Kidney epithelial cell (primary cell): ENCODE measurements at places on chromosomes 1 and 21. TPM values are rescaled to one million over a fixed set of nuclear protein-coding genes. Genes with fewer than 3 reads are reported as not detected.
A peak's percentile ranks its signal among the peaks of the same experiment; 100 is the strongest.

The HMGB4 gene
- not detected in 2 replicates for total RNA-seq

The VASH2 gene
- 2.9 and 9.7 TPM in 2 replicates for total RNA-seq

The FOXO6 gene
- total RNA-seq, result 0.14 and 0.67 TPM in 2 replicates

The FAM167B gene
- total RNA-seq, result 2.7 TPM in 1 of 2 replicates, not detected in the other

The OR4F29 gene
- not detected in 2 replicates for total RNA-seq

The DHRS3 gene
- total RNA-seq, result 37.4 and 41.2 TPM in 2 replicates

The LCE3D gene
- not detected in 2 replicates for total RNA-seq

The SELENON gene
- 50.8 and 65.6 TPM in 2 replicates for total RNA-seq

GRCh38 chr1:56715156-56715555 is 70.0 kb downstream of the PRKAA2 start:
- no peak for DNase-seq

DNA sequence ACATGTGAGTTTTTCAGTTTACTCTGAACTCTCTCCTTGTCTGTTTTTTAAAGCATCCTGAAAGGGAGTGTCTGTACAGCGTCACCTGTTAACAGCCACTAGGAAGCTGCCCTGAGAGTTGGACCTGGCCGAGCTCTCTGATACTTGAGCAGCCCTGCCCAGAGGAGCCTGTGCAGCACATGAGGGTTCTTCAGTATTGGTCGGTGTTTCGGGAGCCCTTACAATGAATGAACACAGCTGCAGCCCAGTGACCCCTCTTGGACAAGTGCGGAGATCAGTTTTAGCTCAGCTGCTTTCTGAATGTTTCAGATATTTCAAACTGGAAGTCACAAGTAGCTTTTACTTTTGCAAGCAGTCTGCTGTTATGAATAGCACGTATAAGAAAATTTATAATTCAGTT is 39.2 kb downstream of the ADARB1 start:
- no peak for DNase-seq

- peak; percentile 93 for DNase-seq
These were observed 364.7 kb downstream of the SMYD3 start for GRCh38 chr1:246142320-246142893.

DNA sequence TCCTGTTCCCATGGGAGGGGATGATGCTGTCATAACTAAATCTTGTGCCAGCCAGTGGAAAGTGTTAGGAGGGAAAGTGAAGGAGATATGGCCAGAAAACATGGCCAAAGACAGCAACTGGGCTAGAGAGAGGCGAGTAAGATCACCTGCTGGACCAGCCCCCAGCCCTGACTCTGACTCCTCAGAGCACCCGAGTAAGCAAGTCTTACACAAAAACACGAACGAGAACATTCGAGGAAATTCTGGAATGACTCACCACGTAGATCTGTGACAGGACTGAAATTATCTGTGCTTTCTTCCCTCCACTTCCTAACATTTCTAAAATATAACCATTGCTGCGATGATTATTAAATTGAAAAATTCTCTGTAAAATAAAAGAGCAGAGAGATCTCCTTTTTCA is 9.2 kb downstream of the ZNF496 start:
- DNase-seq, result no peak

GRCh38 chr1:156668801-156669637 is 8.2 kb downstream of the NES start:
- DNase-seq, result no peak

- no peak for DNase-seq
These were observed 857 bp upstream of the LYPLAL1 start for GRCh38 chr1:219172821-219173220.

GRCh38 chr1:157162345-157162744 is 24.1 kb upstream of the ETV3 start:
- no peak for DNase-seq

DNA sequence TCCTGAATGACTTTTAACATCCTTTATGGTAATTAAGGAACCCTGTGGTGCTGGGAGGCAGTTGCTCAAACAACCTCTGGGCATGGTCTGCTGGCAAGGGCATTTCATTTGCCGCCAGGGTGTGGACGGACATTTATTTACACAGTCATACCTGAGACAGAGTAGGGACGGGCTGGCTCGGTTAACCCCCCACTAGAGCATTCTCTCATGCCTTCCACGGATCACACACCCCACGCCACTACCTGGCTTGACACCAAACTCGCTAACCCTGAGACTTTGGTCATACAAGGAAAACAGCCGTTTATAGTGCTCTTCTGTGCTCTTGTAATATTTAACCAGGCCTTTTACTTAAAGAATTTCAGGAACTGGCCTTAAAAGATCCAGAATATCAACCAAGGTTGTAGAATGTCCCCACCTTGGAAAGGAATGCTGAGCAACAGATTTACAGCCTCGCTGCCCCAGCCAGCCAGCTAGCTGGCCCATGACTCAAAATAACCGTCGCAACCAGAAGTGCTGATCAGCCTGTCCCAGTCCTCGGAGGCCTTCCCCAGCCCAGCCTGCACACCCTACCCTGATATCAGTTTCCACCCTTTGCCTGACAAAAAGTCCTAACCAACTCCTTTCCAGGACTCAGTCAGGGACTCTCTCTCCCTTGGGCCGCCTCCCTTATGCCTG is 6.5 kb upstream of the PDXK start:
- DNase-seq, result peak; percentile 93

- no peak for DNase-seq
These were observed at the start of gene JTB for GRCh38 chr1:153977250-153978240. Gene JTB, minus strand, starts transcription at chr1:153977674. Its CDS starts 422 bp downstream, at chr1:153977252.

DNA sequence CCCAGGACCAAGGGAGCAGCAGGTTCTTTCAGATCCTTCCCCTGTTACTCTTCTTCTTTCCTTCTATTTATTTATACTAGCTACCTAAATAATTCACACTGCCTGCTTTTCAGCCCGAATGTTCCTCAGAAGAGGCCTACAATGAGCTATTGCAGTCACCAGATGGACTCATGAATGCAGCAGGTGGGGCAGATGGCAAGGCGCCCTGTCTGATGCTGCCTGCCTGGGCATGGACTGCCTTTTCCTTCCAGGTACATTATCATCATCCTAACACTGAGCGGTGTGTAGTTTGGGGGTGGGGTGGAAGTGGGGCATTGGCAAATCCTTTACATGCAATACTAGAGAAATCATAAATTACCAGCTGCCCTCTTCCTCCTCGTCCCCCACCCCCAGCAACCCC is 17.6 kb downstream of the ESRRG start:
- no peak for DNase-seq

DNA sequence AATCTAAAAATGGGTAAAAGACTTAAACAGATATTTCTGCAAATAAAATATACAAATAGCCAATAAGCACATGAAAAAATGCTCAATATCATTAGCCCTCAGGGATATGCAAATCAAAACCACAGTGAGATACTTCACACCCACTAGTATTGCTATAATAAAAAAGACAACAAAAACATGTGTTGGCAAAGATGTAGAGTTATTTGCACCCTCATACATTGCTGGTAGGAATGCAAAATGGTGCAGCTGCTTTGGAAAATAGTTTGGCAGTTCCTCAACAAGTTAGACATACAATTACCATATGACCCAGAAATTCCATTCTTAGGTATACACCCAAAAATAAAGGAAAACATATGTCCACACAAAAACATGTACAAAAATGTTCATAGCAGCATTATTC is 30.2 kb downstream of the ZZZ3 start:
- no peak for DNase-seq

- no peak for DNase-seq
These were observed 594.4 kb downstream of the MATN1 start for GRCh38 chr1:30129001-30129408.

DNA sequence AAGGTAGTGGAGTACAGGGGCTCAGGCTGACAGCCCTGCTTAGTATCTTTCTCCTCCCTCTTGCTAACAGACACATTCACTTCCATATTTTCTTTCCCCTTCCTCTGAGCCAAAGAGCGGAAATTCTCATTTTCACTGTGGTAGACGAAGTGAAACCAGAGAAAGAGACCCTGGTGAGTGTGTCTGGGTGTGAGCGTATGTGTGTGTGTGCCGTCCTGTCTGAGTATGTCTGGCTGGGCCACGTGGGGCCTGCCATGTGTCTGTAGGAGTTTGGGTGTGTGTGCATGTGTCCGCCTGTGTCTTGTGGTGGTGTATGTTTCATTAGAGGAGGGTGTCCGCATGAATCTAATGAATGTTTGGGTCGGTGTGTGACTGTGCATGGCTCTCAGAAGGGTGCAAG is 1.7 kb downstream of the COL8A2 start:
- no peak for DNase-seq

GRCh38 chr1:41015281-41015896 is 6.1 kb downstream of the SLFNL1 start:
- no peak for DNase-seq

- no peak for DNase-seq
These were observed 2.5 kb downstream of the EPHA2 start for GRCh38 chr1:16153096-16153998.

GRCh38 chr1:19436716-19437476 is 48.4 kb downstream of the CAPZB start:
- DNase-seq, result no peak

DNA sequence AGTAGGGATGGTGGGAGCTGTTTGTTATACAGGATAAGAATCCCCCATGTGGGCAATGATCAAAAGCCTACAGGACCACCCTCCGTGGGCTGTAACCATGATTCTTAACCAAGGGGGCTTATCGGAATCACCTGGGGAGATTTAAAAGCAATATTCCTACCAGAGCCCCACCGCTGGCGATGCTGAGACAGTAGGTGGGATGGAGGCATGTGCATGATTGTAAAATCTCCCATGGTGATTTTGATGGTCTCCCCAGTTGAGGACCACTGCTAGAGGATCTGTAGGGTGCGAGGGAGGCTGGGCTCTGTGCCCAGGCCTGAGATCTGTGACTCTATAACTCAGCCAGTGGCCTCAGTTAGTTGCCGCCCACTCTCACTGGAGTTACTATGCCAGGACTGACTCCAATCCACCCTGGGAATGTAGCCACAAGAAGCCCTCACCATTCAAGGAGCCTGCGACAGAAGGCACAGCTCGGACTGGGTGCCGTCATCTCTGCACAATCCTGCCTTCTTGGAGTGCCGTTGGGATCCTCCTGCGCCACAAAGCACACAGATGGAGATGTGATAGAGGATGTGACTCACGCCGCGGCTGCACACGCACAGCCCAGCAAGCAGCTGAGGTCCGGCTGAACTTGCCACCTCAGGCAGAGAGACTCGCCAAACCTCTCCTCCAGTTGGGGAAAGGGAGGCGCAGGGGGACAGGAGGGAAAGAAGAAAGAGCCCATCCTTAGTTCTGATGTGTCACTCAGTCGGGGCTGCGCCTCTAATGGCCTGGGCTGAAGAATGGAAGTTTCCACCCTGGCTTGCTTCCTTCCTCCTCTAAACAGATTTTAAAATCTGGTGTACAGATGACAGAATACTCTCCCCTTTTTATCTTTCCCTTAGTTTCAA is 26.5 kb downstream of the AKNAD1 start:
- no peak for DNase-seq

GRCh38 chr1:165442653-165443052 is 2.3 kb downstream of the RXRG start:
- no peak for DNase-seq

DNA sequence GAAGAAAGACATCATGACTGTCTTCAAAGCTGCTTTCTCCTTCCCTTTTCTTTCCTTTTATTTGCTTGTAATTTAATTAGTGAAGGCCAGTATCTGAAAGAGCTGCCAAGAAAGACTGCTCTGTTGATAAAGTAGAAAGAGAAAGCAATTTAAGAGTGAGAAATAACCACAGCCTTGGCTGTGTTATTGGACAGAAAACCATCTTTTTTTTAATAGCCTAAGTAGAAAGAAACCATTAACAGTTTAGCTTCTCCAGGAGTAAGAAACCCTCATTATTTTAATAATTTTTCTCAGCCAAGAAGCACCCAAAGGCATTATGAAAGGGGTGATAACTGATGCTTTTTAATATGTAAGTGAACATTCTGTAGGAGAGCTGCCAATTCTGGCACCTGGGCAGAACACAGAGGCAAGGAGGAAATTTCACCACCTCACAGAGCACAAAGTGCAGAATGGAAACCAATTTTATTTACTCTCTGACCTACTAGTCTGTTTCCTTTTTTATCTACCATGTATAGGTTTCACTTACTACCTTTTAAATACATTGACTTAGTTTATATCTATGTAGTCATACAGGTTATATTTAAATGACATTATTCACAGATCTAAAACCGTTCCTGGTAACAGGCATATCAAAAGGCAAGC is 703.2 kb downstream of the MRPL39 start:
- DNase-seq, result no peak

GRCh38 chr1:5828308-5828935 is 163.8 kb downstream of the NPHP4 start:
- no peak for DNase-seq

DNA sequence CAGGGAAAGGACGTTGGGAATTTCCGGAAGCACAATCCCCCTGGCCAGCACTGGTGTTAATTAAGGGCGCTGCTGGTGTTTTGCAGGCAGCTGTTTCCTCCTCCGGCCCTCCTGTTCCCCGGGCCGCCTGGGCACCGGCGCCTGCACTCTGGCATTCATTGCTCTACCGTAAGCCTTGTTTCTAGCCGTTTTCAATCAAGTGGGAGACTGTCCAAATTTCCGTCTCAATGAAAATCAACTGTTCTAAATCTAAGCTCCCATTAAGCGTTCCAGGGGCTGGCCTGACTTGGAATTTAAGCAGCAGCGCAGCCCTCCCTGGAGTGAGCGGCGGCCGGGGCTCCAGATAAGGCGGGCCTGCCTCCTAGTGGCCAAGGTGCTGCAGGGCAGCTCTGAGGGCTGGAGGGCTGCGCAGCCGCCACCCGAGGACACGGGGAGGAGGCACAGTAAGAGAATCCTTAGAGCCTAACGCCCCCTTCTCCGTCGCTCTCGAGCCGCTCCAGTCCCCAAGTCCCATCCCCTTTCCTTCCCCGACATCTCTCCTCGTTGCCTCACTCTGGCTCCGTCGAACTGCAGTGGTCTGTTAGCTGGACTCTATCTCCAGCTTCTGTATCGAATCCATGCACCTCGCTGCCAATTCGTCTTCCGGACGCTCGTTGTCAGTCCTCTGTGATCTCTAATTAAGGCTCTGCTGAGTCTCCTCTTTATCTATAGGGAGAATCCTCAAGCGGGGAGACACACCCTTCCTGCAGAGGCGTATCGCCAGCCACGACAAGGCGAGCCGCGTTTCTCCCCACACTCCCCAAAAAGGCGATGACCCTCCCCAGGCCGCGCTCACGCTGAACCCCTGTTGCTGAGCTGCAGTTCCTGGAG is 57.8 kb upstream of the LRRC8D start:
- peak; percentile 18 for DNase-seq

DNA sequence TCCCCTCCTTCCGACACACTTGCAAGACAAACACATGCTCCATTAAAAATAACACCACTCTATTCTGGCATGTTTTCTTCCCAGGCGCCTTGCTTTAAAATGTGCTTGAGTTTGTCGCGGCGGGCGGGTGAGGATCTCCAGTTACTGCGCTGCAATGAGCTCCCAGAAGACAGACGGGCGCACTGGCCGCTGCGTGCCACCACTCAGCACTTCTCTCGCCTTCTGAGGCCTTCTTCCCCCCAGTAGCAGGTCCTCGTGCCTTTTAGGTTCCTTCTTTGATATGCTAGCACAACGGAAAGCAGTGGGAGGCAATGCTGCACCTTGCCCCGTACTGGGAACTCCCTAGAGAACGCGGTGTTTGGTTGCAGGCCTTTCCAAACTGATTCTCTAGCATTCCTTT is 279.5 kb upstream of the NR5A2 start:
- no peak for DNase-seq

- DNase-seq, result no peak
These were observed 17.7 kb downstream of the LURAP1 start for GRCh38 chr1:46220808-46221207.

GRCh38 chr1:40341491-40342380 is 24.6 kb upstream of the COL9A2 start:
- DNase-seq, result no peak
